ENCODE measurements at places on chromosomes 16 and 17.

GRCh38 chr17:45398800-45399199 lies 33.9 kb downstream of the ARHGAP27 start:
- no peak for DNase-seq

- no peak for DNase-seq
Measured at GRCh38 chr16:64171632-64172031, 950.2 kb downstream of the CDH11 start.

DNA sequence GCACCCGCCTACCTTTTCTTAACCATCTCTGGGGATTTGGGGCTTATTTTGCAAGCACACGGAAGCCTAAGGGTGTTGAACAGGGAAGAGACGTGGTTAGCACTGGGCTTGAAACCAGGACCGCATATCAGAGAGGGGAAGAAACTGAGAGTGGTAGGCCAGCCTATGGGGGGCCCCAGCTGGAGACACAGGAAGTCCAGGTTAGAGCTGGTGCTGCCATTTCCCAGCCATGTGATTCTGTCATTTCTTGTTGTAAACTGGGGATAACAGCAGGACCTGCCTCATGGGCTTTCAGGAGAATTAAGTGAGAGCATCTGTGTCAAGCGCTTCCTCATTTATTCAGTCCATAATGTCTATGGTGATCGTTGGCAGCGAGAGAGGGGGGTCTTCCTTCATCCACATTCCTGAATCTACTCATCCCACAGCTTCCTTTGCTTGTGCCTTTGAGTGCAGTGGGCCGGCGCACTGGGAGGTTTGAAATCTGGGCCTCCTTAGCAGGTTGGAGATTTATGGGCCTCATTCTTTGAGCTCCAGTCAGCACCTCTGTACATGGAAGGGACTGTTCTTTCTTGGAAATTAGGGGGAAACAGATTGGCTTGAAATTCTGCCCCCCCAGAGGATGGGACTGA lies 20.1 kb downstream of the NKD1 start:
- DNase-seq: no peak

DNA sequence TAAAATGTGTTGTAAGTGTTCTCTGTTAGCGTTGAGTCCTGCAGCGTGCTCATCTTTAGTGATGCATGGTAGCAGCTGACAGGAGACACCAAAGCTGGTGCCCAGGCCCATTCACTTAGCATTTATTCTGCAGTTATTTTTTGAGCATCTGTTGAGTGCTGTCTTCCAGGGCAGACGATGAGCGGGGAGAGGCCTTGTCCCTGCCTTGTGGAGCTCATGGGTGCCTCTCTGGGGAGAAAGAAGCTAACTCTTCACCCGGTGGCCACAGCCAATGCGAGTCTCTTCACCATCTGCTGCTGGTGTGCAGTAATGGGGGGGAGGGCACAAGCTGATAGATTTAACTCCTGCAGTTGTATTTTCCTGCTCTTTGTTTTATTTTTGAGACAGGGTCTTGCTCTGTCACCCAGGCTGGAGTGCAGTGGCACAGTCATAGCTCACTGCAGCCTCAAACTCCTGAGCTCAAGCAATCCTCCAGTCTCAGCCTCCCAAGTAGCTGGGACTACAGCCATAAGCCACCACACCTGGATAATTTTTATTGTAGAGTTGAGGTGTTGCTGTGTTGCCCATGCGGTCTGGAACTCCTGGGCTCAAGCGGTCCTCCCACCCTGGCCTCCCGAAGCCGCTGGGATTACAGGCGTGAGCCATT lies 30.5 kb downstream of the GPT2 start:
- DNase-seq: no peak

- peak; percentile 88 for DNase-seq
Measured at GRCh38 chr16:9854675-9855074, 327.6 kb downstream of the GRIN2A start.

DNA sequence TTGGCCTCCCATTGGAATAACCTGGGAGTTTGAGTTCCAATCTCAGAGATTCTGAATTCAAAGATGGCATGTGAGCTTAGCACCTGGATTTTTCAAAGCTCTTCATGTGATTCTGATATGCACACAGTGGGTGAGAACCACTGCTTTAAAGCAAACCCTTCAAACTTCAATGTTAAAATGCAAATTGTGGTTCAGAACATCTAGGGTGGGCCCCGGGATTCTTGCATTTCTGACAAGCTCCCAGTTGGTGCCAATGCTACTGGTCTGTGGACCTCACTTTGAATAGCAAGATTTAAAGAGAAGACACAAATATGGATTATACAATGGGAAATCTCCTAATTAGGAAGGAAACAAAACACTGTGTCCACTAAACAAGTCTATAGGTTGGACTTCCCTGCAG lies 43.8 kb upstream of the GPRC5B start:
- DNase-seq: no peak

DNA sequence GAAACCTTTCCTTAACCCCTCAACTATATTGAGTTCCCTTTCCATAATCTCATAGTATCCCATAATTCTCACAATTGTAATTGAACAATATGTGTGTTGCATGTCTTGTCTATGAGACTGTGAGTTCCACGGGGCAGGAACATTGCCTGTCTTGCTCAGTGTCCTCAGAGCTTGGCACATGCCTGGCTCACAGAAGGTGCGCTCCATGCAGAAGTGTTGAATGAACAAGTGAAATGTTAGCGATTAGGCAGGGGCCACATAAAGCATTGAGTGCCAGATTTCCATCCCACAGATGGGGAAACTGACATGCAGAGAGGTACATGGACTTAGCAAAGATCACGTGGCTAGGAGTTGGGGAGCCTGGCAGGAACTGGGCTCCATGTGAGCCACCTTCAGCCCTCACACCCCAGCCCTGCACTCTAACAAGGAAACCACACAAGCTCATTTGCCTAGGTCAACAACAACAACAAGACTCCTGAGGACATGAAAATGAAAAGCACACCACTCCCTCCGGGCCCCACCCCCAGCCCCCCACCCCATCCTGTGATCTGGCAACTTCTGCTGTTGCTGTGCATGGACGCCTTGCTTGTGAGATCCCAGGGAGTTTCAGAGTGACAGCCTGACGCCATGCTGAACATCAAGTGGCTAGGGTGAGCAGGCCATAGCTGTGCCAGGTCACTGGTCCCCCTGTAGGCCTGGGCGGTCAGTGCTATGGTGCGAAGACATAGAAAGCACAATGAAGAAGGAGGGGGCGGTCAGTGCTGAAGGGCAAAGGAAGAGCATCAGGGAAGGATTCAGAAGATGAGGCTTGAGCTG lies 5.0 kb downstream of the PIK3R5 start:
- no peak for DNase-seq

DNA sequence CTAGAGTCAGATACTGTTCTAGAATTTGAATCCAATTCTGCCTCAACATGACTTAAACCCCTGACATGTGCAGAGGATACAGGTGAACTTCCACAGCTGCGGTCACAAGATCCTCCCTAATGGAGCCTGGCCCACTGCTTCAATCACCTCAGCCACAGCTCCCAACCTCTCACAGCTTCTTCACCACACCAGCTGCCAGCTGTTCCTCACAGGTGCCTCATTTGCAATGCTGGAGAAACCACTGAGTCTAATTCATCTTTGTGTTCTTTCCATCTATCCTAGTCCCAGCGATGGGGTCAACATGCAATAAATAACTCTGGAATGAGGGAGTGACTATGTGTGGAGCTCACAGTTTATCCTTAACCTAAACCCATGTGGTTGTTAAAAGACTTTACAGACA lies 72.0 kb upstream of the MAF start:
- DNase-seq: no peak

- no peak for DNase-seq
Measured at GRCh38 chr17:76382803-76383545, 1.4 kb upstream of the SPHK1 start.

DNA sequence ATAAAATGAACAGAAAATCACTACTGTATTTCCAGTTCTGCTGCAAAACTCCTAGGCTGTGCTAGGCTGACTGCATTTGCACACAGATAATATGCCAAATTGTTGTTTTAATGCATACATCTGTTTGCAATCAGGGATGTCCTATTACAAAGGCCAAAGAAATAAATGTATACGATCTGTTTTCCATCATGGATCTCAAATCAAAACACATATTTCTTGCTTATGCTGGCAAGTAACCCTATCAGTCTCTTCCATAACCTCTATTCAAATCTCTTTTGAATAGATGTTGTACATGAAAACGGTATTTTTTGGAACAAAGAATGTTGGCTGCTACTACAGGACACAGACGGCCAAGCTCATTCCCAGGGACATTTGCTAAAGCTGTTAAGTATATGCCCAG lies 56.6 kb downstream of the DUSP14 start:
- DNase-seq: no peak

GRCh38 chr17:10062691-10063385 lies 135.6 kb downstream of the GAS7 start:
- no peak for DNase-seq

GRCh38 chr16:19744670-19745069 lies 26.6 kb downstream of the IQCK start:
- DNase-seq: no peak

DNA sequence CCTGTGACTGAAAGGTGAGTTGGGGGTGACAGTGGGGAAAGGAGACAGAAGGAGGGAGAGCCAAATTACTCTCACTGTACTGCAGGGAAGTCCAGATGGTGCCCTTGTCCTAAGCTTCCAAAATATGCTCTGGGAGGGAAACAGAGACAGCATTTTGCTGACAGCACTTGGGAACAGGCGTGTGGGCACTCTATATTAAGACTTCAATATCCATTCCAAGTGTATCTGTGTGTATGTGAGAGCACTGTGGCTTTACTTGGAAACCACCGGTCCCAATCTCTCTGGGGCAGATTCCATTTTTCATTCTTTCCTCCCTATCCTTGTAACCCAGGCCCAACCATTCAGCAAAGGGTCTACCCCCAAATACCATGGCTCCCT lies 407.3 kb downstream of the UTP18 start:
- DNase-seq: no peak

- peak; percentile 69 for DNase-seq
Measured at GRCh38 chr16:65121870-65122723, at the start of gene CDH11. TSS of gene CDH11 (minus strand) at chr16:65122063. CDS start at chr16:65004869, 117,194 bp downstream.

- no peak for DNase-seq
Measured at GRCh38 chr17:70407506-70407905, 238.2 kb downstream of the KCNJ2 start.

GRCh38 chr17:64066716-64067115 lies 46.3 kb upstream of the ICAM2 start:
- no peak for DNase-seq

DNA sequence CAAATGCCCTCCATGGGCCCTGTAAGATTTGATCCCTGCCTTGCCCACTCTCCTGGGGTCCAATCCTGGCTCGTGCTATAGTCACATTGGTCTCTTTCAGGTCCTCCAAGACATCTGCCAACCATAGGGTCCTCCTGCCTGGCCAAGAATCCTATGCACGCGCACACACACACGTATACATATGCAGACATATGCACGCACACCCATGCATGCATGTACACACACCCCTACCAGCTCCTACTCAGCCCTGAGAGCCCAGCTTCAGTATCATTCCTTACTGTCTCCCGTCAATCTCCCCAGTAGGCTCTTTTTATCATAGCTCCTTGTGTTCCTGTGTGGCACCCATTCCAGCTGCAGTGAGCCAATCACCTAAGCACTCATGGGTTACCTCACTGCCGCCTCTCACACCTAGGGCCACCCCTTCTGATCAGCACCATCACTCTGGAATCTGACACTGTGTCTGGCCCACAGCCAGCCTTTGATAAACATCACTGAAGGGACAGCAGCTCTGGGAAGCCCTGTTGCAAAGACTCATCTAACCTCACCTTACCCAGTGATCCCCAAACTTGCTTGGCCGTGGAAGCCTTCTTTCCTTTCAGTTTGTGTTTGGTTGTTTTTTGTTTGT lies 7.9 kb upstream of the DNAH17 start:
- no peak for DNase-seq

- DNase-seq: peak; percentile 28
Measured at GRCh38 chr17:63247706-63248105, 198.4 kb downstream of the CYB561 start.

DNA sequence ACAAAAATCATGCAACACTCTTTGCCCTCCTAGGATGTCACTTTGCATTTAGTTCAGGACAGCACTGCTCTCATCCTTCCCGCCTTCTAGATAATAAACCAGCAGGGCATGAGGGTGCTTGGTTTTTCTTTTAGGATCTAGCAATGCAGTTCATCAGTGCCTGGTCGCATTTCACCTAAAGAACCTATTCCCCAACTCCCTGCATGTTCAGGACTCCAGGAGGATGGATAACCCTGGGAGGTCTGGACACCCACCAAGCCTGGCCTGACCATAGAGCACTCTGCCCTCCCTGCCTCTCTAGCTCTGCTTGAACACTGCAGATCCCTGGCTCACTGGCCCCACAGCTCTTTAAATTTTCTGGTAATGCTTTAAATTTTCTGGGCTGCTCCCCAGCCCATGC lies 2.6 kb downstream of the SLFN12 start:
- DNase-seq: no peak

GRCh38 chr17:42273474-42274252 lies 2.5 kb downstream of the STAT5B start:
- DNase-seq: no peak

- peak; percentile 58 for DNase-seq
Measured at GRCh38 chr17:61002316-61002736, 324.7 kb downstream of the BCAS3 start.

DNA sequence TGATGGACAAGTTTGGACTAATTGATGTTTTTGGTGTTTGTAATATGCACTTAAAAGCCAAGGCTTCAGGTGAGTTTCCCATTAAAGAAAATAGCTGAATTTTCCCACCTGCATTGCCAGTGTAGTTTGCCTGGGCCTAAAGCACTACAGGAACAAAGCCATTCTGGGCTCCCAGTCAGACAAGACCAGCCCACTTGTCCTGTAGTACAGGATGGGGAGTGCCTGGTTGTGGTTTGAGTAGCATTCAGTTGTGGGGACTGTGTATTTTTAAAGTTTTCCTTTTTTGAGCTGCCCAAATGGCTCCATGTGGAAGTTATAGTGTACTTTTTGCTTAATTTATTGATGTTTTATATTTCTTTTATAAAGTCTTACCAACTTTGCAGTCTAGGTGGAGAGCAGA lies 91.7 kb downstream of the TANGO6 start:
- no peak for DNase-seq

DNA sequence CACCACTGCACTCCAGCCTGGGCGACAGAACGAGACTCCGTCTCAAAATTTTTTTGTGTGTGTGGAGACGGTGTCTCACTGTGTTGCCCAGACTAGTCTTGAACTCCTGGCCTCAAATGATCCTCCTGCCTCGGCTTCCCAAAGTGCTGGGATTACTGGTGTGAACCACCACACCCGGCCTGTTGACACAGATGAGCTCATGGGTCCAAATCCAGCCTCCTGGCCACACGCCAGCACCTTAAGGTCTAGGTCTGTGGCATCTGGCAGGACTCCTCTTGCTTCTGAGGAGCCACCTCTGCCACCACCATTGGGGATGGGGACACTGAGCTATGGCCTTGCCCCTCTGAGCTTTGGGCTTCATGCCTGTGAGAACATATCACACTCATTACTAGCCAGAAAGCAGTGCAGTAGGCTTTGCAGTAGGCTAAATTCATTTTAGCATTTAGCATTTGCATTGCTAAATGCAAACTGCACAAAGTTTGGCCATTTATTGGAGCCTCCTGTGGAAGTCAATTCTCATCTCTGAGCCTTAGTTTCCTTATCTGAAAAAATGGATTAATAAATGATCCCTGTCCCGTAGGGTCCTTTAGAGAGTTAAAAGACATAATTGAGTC lies 5.5 kb upstream of the CDIPT start:
- no peak for DNase-seq

GRCh38 chr16:86949116-86949515 lies 368.1 kb downstream of the C16orf95 start:
- DNase-seq: no peak

- DNase-seq: no peak
Measured at GRCh38 chr17:30605027-30605426, 127.8 kb downstream of the GOSR1 start.

- DNase-seq: peak; percentile 79
Measured at GRCh38 chr17:12089809-12090384, 69.2 kb downstream of the MAP2K4 start.
